ENCODE measurements at places on chromosomes 2 and 18. TPM values are rescaled to one million over a fixed set of nuclear protein-coding genes. Genes with fewer than 3 reads are reported as not detected.

Gene WIPF1
- 17.2 TPM for total RNA-seq

Gene KCNIP3
- total RNA-seq, result 3.1 TPM

Gene METTL5
- total RNA-seq, result 56.2 TPM

Gene TNS1
- total RNA-seq, result 68.7 TPM

Gene UGT1A5
- total RNA-seq, result not detected

Gene CNTNAP5
- not detected for total RNA-seq

Gene C2orf15
- total RNA-seq, result not detected

Gene TFPI
- total RNA-seq, result 274 TPM

Gene ERICH2
- total RNA-seq, result not detected

Gene LIMS4
- 1.5 TPM for total RNA-seq

Gene GALNT5
- total RNA-seq, result 1.8 TPM

Gene C1GALT1C1L
- total RNA-seq, result 0.78 TPM

Gene ST8SIA5
- under 0.01 TPM for total RNA-seq

Gene PRKAG3
- total RNA-seq, result not detected

Gene RAD51AP2
- not detected for total RNA-seq

Gene MC4R
- total RNA-seq, result not detected

Gene PLB1
- 0.39 TPM for total RNA-seq

Gene SH2D6
- under 0.01 TPM for total RNA-seq

Gene STRN
- 16.9 TPM for total RNA-seq

Gene PUM2
- total RNA-seq, result 49.5 TPM

Gene TMX3
- 68.0 TPM for total RNA-seq

Gene ACVR1C
- not detected for total RNA-seq

Gene CYRIA
- total RNA-seq, result 2.5 TPM

Gene UBE2F
- 36.8 TPM for total RNA-seq
